AML-193 (cell line): ENCODE measurements at places on chromosomes 11 and 22.

DNA sequence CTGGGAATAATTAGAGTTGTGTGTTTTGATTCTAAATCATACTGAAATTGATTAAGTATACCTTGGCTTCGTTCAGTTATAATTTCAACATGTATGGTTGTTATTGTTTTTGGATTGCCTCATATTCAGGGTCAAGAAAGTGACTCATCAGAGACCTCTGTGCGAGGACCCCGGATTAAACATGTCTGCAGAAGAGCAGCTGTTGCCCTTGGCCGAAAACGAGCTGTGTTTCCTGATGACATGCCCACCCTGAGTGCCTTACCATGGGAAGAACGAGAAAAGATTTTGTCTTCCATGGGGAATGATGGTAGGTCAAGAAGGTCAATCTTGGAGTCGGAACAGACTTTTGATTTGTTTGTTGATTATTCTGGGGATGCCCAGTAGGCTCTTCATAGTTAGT, 40.4 kb downstream of the KMT2A start:
- no peak for DNase-seq

DNA sequence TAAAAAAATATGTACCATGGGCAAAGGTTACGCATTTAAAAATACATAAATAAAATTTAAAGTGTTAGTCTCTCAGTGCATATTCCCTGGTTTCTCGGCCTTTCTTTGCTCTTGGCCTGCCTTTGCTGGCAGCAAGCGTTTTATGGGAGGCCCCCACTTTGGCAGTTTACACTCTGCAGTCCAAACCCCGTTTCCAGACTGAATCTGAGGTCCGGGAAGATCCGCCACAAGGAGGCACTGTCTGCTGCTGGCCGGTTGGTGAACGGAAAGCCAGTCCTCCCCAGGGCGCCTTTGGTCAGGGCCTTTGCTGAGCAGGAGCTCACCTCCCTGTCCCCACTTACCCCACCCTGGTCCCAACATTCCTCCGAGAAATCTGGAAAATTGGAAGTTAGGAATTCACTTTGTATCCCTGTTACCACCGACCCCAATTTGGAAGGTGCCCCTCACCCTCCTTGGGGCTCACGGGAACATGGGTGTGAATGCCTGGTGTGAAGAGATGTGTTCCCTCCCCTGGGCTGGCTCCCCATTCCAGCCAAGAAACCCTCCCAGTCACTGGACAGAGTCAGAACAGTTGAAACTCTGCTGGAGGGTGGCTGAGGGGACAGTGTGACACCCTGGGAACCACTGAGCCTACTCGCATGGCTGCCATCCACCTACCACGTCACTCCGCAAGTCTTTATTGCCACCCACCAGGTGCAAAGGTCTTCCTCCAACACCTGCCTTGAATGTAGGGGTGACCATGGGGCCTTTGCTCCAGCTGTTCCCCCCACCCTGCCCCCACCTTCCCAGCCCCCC, 9.4 kb upstream of the SF1 start:
- peak; percentile 53 for DNase-seq

GRCh38 chr11:64841592-64842365, 2.7 kb downstream of the CDC42BPG start:
- no peak for DNase-seq

- DNase-seq = no peak
These were observed 52.6 kb downstream of the TCF20 start for GRCh38 chr22:42217752-42218280.

DNA sequence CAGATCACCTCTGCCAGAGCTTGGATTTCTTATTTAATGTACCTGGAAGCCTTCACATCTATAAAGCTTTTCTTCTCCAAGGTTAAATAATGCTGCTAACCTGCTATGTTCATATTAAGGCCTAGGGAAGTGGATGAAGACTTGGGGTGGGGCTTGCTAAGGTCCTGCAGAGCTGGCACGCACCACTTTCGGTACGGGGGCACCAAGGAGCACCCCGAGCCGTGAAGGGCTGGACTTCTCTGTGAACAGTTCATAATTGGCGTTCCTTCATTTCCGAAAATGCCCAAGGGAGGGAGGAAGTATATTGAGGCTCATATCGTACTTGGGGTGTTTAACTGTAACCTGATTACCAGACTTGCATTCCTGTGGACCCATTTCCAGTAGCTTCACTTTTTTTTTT, 59.6 kb downstream of the ST14 start:
- DNase-seq = no peak

DNA sequence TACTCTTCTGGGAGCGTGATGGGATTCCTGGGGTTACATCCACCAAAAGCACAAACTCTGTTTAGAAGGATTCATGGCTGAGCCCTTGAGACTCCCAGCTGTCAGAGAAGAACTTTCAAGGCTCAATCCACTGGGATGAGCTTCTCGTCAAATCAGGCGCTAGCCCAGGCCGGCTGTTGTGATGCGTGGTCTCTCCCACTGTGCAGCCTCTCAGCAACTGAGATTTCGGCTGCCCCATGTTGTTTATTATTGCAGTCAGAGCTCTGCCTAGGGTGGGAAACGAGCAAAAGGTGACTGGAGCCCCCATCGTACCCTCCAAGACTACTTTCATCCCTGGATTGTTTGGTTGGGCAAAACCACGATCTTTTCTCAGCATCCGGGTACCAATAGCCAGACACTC, 251.6 kb downstream of the ETS1 start:
- no peak for DNase-seq

DNA sequence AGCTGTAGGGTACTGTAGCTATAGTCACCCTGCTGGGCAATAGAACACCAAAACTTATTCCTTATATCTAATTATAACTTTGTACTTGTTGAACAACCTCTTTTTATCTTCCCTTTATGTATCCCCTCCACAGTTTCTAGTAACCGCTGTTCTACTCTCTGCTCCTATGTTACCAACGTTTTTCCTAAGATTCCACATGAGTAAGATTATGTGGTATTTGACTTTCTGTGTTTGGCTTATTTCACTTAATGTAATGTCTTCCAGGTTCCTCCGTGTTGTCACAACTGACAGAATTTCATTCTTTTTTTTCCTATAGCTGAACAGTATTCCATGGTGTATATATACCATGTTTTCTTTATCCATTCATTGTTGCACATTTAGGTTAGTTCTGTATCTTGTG, 258.4 kb downstream of the DYNC2H1 start:
- no peak for DNase-seq

GRCh38 chr22:32987081-32987631, 71.0 kb downstream of the SYN3 start:
- no peak for DNase-seq

DNA sequence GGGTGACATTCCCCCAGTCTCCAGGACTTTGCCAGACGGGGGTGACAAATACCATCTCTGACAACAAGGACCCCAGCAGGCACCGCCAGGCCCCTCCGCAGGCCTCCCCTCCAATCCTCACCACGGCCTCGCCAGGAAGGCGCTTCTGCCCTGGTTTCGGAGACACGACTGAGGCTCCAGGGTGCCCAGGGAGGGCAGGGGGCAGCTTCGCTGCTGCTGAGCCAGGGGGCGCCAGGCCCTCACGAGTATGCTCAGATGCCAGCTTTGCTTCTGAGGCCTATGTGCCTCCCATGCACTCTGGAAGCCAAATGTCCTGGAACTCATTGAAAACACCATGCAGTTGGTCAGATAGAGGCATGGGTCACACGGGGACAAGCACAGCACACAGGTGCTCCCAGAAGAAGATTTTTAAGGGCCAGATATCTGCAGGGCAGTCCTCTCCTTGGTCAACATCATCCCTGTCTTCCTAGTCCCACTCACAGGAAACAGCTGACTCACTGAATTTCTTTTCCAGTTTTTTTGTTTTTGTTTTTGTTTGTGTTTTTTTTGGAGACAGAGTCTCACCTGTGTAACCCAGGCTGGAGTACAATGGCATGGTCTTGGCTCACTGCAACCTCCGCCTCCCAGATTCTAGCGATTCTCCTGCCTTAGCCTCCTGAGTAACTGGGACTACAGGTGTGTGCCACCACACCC, 19.9 kb downstream of the BID start:
- DNase-seq = peak; percentile 10

DNA sequence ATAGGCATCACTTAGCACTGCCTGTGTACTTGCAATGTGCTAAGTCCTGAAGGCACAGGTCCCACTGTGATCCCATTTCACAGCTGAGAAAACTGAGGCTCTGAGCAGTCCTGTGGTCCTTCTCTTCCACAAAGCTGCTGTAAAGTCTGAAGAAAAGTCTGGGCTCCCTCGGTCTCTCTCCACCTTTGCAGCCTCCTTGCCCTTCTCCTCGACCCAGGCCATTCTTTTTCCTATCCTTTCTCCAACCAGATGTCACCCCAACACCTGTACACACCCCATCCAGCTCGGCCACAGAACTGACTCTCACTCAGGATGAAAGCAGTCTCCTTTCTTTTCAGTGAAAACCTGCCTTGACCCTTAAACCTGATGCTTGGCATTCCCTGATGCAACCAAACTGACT, 42.6 kb upstream of the SYT13 start:
- no peak for DNase-seq

- DNase-seq = no peak
These were observed 1471.6 kb downstream of the TBC1D22A start for GRCh38 chr22:48234011-48234410.

GRCh38 chr11:94694309-94695060, 73.7 kb upstream of the AMOTL1 start:
- DNase-seq = no peak

GRCh38 chr11:94010136-94010535, 11.0 kb upstream of the HEPHL1 start:
- no peak for DNase-seq
